Brain microvascular endothelial cell (primary cell): ENCODE measurements at places on chromosomes 4 and X.

- no peak for DNase-seq
Observed at GRCh38 chr4:164138521-164138920, 615.4 kb upstream of the SMIM31 start.

DNA sequence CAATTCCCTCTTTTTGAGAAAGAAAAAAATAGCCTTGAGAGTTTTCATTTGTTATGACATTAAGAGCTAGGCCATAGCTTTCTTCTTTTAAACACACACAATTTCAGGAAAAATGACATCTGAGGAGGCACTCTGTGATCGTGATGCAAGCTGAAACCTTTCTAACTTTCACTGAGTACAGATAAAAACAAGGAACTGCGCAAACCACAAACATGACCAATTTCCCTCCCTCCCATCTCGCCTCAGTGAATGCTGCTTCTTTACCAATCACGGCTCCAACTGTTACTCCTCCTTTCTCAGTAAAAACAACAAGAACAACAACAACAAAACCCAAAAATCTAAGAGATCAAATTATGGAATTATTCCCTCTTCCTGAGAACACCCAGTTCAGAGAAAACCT lies 626.8 kb downstream of the TLL1 start:
- DNase-seq, result no peak

- DNase-seq, result no peak
Observed at GRCh38 chr4:137529432-137529831, 2.9 kb downstream of the PCDH18 start.

DNA sequence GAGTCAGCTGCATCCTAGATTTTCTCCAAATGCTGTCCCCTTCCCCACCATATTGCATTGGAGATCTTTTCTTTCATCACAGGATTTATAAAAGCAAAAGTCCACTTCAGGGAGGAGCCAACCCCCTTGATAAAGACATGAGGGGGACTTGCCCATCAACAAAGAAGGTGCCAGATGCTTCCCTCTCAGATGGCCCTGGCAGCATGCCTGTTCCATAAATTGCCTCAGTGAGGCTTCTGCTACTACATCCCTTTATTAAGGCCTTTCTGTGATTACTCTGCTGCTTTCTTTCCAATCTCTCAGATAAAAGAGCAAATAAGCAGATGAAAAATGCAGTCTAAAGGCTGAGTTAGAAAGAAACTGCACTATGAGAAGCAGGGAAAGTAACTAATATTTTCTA lies 511.6 kb downstream of the PACRGL start:
- DNase-seq, result no peak

DNA sequence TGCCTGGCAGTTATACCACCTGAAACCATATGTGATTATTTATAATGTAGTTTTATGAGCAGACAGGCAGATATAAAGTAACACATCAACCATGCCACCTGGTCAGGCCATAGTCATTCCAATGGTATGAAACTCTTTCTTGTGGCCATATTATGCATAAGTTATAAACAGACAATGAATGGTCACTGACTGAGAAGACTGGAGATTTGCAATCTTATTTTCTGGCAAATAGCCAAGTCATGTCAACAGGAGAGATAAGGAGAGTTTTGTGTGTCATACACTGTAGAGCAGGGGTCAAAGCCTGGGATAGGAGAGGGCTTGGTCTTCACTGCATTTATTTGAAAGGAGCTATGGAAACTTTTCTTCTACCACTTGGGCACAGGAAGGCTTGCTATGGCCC lies 29.5 kb downstream of the SORBS2 start:
- DNase-seq, result peak; percentile 72

- no peak for DNase-seq
Observed at GRCh38 chr4:38373375-38373774, 290.6 kb upstream of the KLF3 start.

DNA sequence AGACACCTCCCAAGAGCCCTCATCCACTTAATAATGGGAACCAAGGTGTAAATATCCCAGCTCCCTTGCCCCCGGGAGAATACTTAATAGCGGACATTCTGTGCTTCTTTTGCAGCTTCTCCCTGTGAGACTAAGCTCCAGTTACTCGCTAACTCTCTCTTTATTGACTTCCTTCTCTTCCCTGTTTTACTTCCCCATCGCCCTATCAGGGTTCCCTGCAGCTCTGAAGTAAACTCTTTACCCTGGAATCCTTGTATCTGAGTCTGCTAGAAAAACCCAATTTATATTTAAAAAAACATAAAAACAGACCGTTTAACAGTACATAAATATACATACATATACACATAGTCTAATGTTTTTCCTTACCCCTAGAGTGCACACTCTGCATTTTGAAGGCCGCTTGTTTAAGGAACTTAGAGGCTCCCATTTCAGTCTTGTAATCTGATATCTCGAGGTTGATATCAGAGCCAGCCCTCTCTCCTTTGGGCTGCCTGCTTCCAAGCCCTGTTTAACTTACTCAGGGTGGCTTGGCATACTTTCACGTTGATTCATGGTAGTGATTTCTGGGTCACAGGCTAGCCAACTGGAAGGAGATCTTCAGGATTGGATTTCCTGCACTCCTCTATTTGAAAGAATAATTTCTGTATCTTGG lies 177.4 kb upstream of the SCML1 start:
- DNase-seq, result peak; percentile 81

- no peak for DNase-seq
Observed at GRCh38 chrX:65821721-65822496, 154.5 kb downstream of the MSN start.

GRCh38 chr4:132540797-132541196 lies 608.3 kb upstream of the PCDH10 start:
- no peak for DNase-seq
